ENCODE measurements at places on chromosomes 2 and 18.

GRCh38 chr18:62751341-62751821 is 36.0 kb downstream of the PHLPP1 start:
- DNase-seq, result no peak

DNA sequence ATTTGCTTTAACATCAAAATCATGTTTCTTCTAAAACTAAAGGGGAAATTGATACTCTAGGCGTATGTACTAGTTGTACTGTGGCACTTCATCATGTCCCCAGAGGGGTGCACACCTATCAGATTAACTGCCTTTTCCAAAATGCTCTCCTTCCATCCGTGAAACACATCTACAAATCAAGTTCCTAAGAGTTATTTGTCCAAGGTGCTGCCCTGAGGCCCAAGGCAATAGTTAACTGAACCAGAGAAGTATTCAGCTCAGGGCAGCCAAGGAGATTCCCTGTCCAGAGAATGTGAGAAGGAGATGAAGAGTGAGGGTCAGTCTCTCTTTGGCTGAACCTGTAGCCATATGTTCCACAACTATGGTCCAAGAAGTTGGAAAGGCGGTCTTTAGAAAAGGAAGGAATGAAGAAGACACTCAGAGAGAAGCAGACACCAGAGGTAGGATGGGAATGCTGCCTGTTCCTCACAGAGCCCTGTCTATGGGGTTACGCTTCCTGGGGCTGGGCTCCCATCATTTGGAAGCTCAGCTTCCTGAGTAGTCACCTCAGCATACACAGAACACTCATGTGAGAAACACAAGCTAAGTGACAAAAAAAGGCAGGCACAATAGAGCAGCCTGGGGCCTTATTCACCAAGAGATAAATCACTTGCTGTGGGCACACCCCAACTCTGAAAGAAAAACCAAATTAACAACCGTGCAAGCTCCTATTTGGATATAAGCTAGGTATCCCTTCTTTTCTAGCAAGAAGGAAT is 55.6 kb downstream of the ANKRD44 start:
- no peak for DNase-seq

DNA sequence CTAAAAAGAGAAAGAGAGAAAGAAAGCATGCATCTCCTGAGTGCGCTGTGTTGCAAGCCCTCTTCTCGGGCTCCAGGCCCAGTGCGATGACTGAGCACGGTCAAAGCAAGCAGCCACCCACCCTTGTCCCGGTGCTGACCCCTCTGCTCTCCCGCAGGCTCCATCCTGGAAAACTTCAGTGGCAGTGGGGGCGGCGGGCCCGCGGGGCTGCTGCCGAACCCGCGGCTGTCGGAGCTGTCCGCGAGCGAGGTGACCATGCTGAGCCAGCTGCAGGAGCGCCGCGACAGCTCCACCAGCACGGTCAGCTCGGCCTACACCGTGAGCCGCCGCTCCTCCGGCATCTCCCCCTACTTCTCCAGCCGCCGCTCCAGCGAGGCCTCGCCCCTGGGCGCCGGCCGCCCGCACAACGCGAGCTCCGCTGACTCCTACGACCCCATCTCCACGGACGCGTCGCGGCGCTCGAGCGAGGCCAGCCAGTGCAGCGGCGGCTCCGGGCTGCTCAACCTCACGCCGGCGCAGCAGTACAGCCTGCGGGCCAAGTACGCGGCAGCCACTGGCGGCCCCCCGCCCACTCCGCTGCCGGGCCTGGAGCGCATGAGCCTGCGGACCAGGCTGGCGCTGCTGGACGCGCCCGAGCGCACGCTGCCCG is 252.5 kb downstream of the GLI2 start:
- no peak for DNase-seq

GRCh38 chr2:235144291-235144690 is 192.5 kb downstream of the SH3BP4 start:
- DNase-seq, result no peak

GRCh38 chr2:69505710-69506109 is 68.5 kb upstream of the NFU1 start:
- DNase-seq, result no peak

- no peak for DNase-seq
Observed at GRCh38 chr2:106124905-106125549, 69.1 kb downstream of the UXS1 start.

GRCh38 chr2:233082931-233083755 is 23.0 kb downstream of the INPP5D start:
- no peak for DNase-seq

DNA sequence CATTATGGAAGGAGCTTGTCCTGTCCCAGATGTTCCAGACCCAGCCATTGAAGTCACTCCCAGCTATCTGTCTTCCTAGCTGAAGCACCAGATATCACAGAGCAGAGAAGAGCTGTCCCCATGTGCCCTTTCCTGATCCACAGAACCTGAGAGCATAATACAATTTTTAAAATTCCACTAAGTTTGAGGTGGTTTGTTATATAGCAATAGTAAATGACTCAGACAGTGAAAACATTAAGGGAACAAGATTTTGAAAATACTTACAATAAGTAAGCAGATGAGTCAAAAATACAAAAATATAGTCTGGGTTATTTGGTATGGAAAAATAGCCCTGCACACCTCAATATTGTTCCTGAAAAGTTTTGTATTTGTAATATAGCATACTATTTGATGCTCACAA is 85.8 kb upstream of the GLS start:
- DNase-seq, result no peak

- DNase-seq, result no peak
Observed at GRCh38 chr2:72793798-72794440, 31.9 kb downstream of the EXOC6B start.

DNA sequence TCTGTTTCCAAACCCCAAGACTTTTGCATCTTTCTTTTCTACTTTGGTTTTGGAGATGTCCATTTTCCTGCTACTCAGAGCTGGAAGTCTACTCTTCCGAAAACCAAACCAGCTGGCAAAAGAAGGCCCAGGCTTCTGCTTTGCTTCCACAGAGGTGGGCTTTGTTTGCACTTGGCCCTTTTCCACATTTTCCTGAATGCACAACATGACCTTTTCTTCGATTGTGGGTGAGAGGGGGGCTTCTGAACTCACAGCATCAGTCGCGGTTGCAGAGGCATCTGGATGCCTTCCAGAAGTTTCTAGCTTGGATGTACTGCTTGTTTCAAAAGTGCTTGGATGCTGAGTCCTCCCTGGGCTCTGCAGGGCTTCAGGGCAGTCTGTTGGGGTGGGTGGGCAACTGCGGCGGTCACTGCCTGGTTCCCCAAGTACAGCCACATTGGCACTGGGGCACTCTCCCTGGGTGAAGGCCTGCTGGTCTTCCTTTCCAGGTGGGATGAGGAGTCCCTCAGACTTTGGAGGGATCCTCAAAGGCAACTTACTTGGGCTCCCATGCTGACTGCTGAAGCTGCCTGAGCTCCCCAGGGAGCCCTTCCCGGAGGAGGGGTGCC is 112.3 kb upstream of the LYPD1 start:
- no peak for DNase-seq

DNA sequence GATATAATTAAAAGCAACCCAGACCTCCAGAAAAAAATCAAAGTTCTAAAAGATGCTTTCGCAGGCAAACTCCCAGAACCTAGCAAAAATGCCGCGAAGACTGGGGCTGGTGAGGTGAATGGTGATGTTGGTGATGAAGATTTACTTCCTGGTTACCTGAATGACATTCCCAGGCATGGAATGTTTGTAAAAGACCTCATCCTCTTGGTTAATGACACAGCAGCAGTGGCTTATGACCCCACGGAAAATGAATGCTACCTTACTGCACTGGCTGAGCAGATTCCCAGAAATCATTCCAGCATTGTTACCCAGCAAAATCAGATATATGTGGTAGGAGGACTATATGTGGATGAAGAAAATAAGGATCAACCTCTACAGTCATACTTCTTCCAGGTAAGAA is 994 bp downstream of the KLHL41 start:
- no peak for DNase-seq

DNA sequence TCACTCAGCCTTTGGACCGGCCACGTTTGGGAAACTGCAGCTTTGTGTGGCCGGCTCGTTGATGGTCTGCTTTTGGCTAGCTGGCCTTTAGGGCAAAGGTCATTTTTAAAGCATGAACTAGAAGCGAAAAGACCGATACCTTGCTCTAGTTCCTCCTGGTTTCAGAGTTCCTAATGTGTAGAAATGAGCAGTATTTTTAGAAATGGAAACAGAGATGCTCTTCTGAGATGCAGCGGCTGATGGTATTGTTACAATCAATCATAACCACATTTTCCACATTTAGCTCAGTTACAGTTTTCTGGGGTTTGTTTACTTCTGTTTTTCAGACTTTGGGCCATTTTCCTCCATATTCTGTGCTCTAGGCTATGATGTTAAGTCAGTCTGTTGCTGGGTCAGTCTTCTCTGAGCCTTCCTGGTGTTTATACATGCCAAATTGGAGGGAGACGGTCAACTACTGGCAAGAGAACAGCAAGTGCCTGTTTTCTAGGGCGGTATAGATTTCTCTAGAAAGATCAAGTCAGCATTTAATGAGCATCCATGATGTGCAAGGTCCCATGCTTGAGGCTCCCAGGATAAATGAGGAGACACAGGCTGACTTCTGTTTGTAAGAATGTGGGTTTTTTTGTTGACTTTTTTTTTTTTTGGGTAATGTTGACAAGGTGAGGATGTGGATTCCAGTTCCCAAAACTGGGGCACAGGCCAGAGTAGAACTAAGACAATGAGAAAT is 28.0 kb downstream of the RNF144A start:
- DNase-seq, result no peak

GRCh38 chr2:176356251-176356650 is 87.0 kb downstream of the MTX2 start:
- no peak for DNase-seq

- DNase-seq, result no peak
Observed at GRCh38 chr2:179483131-179483530, 218.5 kb upstream of the SESTD1 start.

GRCh38 chr18:22084547-22084946 is 84.8 kb upstream of the GATA6 start:
- DNase-seq, result no peak

- DNase-seq, result no peak
Observed at GRCh38 chr18:1652018-1652417, 747.3 kb downstream of the ADCYAP1 start.

DNA sequence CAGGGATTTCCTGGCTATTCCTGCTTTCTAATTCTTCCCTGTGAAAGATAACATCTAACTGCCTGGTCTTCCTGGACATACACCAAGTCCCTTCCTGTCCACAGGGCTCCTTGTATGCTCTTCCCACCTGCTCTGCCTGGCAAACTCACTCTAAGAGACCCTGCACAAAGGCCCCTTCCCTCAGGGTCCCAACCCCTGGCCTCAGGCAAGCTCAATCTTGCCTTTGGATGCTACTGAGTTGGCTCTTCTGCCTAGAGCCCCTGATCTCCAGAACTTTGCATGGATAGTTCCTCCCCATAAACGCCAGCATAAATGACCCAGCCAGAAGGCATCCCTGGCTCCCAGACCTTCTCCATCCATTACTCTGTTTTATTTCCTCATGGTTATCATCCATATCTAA is 98.3 kb upstream of the OTOS start:
- no peak for DNase-seq

- no peak for DNase-seq
Observed at GRCh38 chr2:232393556-232393955, 13.1 kb upstream of the ALPG start.

GRCh38 chr2:46544581-46544980 is 65.2 kb downstream of the TMEM247 start:
- DNase-seq, result no peak

- no peak for DNase-seq
Observed at GRCh38 chr2:196266855-196267254, 95.5 kb upstream of the STK17B start.

DNA sequence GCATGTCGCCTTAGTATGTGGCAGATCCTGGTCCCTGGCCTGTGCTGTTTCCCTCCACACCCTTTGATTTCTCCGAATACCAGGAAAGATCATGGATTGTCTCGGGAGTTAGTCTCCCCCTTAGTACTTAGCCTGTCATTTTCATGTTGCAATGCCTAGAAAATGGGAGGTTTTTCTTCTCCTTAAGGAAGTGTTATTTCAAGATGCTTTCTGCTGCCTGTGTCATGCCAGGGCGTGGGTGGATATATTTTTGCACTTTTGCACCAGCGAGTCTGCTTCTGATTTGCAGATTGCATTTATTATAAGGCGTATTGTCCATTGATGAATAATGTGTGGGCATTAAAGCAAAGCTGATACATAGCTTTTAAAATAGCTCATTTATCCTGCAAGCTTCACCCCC is 223.5 kb downstream of the NEDD4L start:
- DNase-seq, result no peak

- no peak for DNase-seq
Observed at GRCh38 chr2:2939078-2939795, 438.4 kb downstream of the EIPR1 start.

DNA sequence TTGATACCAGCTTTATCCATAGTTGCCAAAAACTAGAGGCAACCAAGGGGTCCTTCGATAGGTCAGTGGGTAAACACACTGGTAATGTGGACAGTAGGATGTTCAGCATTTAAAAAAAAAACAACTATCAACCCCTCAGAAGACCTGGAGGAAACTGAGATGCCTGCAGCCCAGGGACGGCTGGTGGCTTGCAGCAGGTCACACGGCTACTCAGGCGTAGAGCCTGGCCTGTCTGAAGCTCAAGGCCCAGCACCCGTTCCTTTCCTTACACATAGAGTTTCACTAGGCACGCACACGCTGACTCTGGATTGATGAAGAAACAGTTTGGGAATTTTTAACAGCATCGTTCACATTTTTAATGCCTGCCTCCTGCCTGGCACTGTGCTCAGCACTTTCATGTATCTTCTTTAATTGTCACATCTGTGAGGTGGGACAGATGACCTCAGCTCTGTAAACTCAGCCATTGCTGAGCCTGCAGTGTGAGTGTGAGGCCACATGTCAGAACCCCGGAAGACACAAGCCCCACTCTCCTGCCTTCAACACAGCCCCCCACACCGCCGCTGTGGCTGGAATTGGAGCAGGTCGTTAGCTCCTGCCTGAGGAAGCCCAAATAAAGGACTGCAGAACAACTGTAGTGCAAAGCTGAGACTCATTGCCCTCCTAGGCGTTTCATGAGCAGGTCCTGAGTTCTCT is 40.7 kb downstream of the TRAPPC12 start:
- DNase-seq, result no peak

GRCh38 chr2:214395040-214395439 is 15.8 kb upstream of the VWC2L start:
- DNase-seq, result no peak

GRCh38 chr2:231387904-231388724 is 7.4 kb upstream of the B3GNT7 start:
- DNase-seq, result no peak

- no peak for DNase-seq
Observed at GRCh38 chr2:12091201-12091806, 344.9 kb downstream of the LPIN1 start.

DNA sequence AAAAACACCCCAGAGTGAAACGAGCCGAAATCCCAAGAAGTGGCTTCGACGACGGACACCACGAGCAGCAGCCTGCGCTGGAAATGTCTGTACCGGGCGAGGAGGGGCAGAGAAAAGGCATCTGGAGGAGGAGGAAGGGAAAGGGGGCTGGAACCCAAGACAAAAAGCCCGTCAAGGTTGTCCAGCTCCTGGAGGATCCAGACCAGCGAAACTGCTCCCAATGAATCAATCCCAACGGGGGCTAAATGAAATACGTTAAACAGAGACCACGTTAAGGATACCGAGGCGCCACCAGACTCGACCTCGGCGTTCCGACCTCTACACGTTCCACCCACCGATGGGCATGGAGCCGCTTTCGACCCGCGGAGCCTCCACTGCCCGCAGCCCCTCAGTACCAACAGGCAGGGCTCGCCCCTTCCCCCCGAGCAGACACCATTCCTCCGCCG is 400 bp downstream of the CCDC88A start:
- DNase-seq, result no peak

- DNase-seq, result no peak
Observed at GRCh38 chr18:55128437-55128836, 169.2 kb upstream of the CCDC68 start.
